ENCODE measurements at places on chromosomes 5 and 9.

GRCh38 chr9:3012842-3013241 is 168.9 kb upstream of the PUM3 start:
- DNase-seq: no peak

DNA sequence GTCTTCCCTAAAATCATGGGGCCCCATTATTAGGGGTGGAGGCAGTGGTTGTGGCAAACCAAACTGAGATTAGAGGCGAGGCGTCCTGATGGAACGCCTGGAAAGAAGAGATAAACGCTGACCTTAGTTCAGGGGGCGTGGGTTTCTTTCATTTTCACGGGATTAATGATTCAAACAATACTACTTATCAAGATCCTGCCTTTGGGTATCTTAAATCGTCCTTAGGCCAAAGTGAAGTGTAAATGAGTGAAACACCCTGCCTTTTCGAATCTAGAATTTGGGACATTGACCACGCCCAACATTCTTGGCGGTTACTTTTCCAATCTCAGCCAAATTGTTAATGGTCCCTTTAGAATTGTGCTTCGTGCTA is 1.0 kb upstream of the UBTD2 start:
- no peak for DNase-seq

DNA sequence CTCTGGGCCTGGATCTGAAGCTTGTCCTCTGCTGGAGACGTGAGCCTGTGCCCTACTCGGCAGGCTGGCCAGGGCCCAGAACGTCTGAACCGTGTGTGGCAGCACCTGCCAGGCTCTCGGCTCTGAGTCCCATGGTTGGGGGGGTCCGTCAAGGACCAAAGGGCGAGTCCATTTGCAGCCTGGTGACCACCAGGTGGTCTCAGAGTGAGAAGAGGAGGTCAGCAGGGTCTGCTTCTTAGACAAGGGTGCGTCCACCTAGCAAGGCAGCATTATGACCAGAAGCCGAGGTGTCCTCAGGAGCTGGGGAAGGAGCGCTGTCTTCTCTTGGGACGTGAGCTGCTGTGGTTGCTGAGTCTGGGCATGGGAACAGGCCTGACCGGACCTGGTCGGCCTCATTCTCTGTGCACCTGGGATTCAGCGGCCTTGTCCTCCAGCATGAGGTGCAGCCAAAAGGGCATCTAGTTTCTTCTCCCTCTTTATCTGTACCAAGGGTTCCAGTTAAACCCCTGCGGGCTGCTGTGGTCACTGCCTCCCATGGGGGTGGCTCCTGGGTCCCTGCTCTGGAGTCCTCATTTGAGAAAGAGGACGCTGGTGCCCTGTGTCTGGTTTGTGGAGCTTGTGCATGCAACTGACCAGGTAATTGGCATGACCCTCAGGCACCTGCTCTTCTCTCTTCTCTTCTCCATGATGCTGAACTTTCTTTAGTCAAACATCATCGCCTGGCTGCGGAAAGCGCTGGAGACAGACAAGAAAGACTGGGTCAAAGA is 14.4 kb downstream of the EXOC3 start:
- no peak for DNase-seq

DNA sequence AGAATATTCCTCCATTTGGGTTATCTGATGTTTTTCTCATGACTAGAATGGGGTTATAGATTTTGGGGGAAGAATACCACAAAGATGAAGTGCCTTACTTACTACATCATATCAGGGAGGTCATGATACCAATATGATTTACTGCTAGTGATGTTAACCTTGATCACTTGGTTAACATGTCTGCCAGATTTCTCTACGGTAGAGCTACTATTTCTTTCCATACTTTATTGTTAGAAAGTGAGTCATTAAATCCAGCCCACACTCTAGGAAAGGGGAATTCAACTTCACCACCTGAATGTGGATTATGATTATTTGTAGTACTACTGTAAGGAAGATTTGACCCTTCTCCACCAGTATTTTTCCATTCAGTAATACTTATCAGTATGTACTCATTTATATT is 64.7 kb downstream of the UBE2R2 start:
- DNase-seq: no peak

DNA sequence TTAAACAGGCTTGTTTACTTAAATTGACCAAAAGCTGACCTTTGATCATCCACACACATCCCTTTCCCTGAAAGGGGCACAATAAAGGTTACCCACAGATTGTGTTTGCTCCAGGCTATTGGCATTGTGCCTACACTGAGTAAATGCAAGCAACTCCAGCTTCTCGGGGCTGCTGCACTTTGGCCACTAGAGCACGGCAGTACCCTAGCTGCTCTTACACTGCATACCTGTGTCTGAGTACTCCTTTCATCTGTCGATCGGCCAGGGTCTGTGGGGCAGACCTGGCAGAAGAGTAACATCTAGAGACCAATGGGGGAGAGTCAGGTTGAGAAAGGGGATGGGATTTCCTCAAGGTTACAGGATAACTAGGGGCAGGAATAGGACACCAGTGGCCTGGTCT is 281.9 kb upstream of the NMUR2 start:
- no peak for DNase-seq

GRCh38 chr5:173089581-173089980 is 33.4 kb downstream of the CREBRF start:
- no peak for DNase-seq

DNA sequence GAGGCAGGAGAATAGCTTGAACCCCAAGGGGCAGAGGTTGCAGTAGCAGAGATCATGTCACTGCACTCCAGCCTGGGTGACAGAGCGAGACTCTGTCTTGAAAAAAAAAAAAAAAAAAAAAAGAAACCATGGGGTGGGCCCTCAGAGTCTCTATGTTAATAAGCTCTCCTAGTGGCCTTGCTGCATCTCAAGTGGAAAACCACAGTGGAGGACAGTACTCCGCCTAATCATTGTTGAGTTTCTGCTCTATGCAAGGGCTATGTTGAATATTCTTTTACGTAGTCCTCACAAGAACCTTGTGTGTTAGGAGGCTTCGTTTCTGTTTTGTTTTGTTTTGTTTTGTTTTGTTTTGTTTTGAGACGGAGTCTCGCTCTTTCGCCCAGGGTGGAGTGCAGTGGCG is 48.9 kb downstream of the TJP2 start:
- no peak for DNase-seq

DNA sequence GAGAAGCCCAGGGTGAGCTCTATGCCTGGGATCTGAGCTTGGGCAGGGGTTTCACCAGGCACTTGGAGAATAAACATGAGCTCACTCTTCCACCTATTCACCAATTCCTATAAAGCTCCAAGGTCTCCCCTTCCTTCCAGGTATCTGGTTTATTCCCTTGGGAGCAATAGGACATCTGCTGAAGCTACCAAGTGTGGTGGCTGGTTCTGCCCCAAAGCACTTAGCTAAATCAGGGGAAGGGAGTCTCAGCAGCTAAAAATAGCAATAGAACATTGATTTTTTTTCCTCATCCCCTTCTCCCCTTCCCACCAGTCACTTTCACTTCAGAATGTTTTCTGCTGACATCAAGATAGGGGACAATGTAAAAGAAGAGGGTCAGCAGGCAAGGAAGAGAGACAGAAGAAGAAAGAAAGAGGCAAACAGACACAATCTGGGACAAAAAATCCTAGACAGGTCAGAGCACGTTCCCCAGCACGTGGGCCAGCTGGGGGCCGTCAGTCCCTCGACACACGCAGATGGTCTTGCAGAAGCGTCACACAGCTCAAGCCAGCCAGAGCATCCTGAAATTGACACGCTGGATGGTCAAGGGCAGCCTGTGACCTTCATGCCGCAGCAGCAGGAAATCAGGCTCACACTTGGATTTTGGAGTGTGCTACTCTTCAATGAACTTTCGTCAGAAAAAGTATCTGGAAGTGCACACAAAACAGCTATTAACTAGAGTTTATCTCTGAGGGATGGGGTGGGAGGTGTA is 176.0 kb downstream of the ZNF608 start:
- no peak for DNase-seq

DNA sequence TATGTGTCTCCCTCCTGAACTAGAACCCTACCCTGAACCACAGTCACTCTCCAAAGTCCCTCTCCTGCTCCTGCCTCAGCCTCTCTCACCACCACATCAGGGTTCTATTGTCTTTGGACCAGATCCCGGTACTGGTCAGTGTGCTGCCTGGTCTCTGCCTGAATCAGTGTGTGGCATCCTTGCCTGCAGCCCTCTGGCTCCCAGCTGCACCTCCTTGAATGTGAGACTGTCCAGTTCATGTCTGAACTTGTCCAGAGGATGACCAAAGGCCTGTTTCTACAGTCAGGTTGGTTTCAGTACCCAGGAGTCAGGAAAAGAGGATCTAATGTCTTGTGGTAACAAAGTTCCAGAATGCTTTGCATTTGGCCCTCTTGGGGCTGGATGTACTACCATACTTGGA is 76.8 kb upstream of the RANBP3L start:
- DNase-seq: no peak

DNA sequence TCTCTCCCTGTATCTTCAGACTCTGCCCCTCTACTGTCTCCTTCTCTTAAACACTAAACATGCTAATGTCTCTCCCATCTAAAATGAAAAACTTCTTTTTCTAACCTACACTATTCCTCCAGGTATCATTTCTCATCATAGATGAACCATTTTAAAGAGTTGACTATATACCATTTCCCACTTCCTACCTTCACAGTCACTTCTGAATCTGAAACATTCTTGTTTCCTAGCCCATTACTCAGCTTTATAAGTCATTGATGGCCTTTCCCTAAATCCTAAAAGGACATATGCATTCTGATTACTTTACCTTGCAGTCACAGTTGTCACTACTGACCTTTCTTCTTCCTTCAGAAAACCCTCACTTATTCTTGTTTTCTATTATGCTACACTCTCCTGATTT is 118.2 kb downstream of the SSBP2 start:
- no peak for DNase-seq

- DNase-seq: no peak
Measured at GRCh38 chr5:955886-956761, 52.5 kb upstream of the NKD2 start.

GRCh38 chr5:34491251-34491620 is 164.9 kb upstream of the RAI14 start:
- no peak for DNase-seq

DNA sequence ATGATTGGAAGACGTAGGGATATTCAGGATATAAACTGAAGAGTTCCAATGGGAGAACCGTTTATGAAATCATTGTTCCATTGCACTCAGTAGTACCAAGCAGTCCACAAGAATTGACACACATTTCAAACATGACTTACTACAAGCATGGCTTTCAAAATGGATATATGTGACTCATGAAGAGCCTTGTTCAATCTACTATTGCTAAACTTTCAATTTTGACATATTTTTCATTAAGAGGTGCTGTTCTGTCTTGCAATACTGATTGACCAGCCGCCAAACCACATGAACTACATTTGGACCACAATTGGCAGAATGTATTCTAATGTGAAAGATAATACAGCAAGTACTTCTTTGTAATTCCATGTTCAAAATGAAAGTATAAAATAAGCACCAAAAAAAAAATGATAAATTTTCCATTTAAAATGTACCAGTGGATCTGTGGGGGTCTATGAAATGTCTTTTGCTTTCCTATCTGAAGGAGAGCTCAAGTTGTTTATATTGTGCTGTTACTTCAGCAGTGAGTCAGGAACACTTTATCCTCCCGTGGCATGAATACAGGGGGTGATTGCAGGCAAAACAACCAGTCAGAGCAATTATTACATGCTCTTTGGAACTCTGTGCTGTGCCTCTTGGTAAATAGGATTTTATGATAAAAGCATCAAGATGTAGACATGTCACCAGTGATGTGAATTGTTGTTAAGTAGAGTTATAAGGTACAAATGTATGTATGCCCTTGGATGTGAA is 366.0 kb downstream of the ARRDC3 start:
- no peak for DNase-seq

- DNase-seq: no peak
Measured at GRCh38 chr5:89016741-89017303, 133.8 kb upstream of the MEF2C start.

Measured in stimulated activated CD8-positive, alpha-beta memory T cell treated with anti-CD3 and anti-CD28 coated beads, Interleukin-7, amount 100 ng/mL, for 24 hours (primary cell).